ENCODE measurements at places on chromosomes 6 and 20.

GRCh38 chr6:98333273-98333672 lies 501.1 kb upstream of the POU3F2 start:
- DNase-seq: no peak

GRCh38 chr6:138979813-138980668 lies 8.0 kb downstream of the REPS1 start:
- DNase-seq: no peak

GRCh38 chr6:160180706-160181105 lies 59.1 kb downstream of the SLC22A1 start:
- DNase-seq: no peak

GRCh38 chr20:18321316-18321715 lies 33.0 kb downstream of the ZNF133 start:
- no peak for DNase-seq

GRCh38 chr6:26459023-26459810 lies 1.5 kb downstream of the BTN2A1 start:
- no peak for DNase-seq

GRCh38 chr6:166588691-166589336 lies 2.3 kb upstream of the RAMACL start:
- DNase-seq: no peak

DNA sequence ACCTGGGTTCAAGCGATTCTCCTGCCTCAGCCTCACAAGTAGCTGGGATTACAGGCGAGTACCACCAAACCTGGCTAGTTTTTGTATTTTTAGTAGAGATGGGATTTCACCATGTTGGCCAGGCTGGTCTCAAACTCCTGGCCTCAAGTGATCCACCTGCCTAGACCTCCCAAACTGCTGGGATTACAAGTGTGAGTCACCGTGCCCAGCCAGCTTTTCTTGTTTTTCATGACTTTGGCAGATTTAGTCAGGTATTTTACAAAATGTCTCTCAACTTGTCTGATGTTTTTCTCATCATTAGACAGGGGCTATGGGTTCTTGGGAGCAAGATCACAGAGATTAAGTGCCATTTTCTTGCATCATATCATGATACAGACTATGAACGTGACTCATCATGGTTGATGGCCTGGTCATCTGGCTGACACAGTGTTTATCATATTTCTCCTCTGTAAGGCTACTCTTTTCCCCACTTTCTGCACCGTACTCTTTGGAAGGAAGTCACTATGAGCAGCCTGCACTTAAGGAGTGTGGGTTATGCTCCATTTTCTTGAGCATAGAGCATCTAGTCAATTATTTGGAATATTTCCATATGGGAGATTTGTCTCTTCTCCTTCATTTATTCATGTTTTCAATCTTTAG lies 67.8 kb downstream of the RNF182 start:
- no peak for DNase-seq

- no peak for DNase-seq
Measured at GRCh38 chr6:152147269-152147668, 339.8 kb downstream of the ESR1 start.

DNA sequence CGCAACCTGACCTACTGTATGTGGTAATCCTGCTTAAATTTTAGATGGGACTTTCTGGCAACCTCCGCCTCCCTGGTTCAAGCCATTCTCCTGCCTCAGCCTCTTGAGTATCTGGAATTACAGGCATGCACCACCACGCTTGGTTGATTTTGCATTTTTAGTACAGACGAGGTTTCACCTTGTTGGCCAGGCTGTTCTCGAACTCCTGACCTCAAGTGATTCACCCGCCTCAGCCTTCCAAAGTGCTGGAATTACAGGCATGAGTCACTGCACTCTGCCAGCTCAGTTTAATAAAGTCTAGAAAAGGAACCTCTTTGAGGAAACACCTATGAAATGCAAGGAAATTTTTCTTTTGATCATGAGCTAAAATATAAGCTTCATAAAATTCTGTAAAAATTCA lies 9.0 kb upstream of the PLCB4 start:
- no peak for DNase-seq

GRCh38 chr6:142429195-142429594 lies 127.4 kb downstream of the ADGRG6 start:
- no peak for DNase-seq

GRCh38 chr20:59439243-59439642 lies 138.8 kb downstream of the EDN3 start:
- DNase-seq: no peak

DNA sequence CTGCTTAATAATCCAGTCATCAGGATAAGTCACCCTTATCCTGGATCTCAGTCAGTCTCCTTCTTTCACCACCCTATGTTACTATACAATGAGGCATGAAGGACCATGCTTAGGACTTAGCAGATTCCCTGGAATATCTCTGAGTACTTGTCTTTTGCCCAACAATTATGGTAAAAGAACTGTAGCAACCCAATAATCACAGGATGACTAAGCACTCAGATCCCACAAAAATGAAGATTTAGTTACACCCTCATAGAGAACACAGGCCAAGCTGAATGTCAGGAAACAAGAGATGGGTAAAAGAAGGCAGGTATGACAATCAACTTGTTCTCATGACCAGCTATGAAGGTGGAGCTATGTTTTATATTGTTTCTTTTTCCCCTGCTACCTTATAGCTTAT lies 91.4 kb downstream of the EDN1 start:
- DNase-seq: no peak

DNA sequence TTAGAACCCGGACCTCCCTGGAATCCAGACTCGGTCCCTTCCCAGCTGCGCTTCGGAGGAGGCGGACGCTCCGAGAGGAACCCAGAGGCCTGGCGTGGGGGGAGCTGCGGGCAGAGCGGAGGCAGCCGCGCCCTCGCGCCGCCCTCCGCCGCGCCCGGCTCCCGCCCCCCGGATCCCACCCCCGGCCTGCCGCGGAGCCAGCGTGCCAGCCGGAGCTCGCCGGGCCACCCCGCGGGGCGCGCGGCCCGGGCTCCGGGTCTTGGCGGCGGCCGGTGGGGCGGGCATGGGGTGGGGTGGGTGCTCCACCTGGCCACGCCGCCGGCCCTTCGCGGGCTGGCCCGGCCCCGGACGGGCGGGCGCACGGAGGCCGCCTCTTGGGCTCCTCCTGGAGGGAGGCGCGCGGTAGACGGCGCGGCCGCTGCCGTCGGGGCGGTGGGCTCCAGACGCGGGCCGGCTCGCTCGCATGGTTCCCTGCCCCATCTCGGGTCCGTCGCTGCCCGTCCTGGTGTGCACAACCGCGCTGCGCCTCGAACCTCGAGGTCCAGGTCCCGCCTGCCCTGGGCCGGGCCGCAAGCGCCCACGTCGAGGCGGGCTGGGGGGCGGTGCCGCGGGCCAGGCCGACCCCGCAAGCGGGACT lies 592 bp upstream of the CDYL start:
- DNase-seq: no peak

DNA sequence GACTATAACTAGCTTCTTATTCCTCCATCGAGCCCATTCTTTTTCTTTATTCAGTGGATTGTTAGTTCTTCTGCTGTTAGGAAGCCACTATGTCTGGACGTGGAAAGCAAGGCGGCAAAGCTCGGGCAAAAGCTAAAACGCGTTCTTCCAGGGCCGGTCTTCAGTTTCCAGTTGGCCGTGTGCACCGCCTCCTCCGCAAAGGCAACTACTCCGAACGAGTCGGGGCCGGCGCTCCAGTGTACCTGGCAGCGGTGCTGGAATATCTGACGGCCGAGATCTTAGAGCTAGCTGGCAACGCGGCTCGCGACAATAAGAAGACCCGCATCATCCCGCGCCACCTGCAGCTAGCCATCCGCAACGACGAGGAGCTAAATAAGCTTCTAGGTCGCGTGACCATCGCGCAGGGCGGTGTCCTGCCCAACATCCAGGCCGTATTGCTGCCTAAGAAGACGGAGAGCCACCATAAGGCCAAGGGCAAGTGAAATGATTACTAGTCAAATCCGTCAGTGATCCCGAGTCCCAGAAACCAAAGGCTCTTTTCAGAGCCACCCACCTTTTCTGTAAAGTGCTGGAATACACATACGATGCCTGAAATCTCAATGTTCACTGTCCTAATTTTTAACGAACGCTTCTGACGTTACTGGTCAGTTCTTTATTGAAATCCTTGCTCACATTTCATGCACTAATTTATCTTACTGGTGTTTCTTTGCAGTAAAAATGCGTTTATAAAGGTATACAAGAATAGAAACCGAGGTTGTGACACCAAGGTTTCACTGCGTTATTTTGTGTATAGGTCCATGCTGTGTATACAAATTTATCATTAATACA lies 129.9 kb downstream of the HFE start:
- DNase-seq: peak; percentile 76

- DNase-seq: no peak
Measured at GRCh38 chr20:52410731-52411234, 219.2 kb upstream of the ZFP64 start.

- no peak for DNase-seq
Measured at GRCh38 chr6:159679091-159680077, 13.7 kb downstream of the SOD2 start.

GRCh38 chr6:119090256-119090655 lies 11.8 kb upstream of the FAM184A start:
- DNase-seq: no peak

DNA sequence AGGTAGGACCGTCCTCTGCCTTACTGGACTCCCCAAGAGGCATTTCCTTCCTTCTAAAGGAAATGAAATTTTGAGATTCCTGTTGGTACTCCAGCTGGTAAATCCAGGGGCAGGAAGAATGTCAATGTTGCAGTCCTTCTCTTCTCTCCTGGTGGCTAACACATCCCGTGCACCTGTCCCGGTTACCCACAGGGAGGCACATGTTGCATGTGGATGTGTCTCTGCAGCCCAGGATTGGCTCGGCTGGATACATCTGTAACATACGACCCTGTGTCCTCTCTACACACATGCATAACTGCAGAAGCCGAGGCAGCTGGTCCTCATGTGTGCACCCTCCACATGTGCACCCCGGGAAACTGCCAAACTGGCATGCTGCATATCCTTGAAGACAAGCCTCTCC lies 1.3 kb upstream of the LRFN2 start:
- DNase-seq: no peak

- DNase-seq: no peak
Measured at GRCh38 chr6:55473722-55474121, 105.3 kb downstream of the HMGCLL1 start.

- DNase-seq: no peak
Measured at GRCh38 chr6:14730654-14731053, 515.2 kb upstream of the JARID2 start.

DNA sequence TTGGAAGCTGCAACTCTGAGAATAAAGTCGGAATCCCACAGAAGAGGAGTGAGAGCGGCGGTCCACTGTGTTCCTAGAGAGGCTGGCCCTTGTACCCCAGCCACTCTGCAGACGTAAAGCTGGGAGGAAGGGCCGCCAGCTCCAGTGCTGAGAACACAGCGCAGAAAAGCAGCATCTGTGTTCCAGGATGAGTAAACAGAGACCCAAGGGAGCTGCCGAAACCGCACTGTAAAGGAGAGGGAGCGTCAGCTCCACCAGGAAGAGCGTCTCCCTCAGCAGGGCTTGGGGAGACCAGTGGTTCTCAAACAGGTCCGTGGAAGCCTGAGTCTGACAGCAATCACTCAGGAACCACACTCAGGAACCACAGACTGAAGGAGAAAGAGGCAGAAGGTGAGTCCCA lies 134.0 kb downstream of the WDR27 start:
- no peak for DNase-seq

DNA sequence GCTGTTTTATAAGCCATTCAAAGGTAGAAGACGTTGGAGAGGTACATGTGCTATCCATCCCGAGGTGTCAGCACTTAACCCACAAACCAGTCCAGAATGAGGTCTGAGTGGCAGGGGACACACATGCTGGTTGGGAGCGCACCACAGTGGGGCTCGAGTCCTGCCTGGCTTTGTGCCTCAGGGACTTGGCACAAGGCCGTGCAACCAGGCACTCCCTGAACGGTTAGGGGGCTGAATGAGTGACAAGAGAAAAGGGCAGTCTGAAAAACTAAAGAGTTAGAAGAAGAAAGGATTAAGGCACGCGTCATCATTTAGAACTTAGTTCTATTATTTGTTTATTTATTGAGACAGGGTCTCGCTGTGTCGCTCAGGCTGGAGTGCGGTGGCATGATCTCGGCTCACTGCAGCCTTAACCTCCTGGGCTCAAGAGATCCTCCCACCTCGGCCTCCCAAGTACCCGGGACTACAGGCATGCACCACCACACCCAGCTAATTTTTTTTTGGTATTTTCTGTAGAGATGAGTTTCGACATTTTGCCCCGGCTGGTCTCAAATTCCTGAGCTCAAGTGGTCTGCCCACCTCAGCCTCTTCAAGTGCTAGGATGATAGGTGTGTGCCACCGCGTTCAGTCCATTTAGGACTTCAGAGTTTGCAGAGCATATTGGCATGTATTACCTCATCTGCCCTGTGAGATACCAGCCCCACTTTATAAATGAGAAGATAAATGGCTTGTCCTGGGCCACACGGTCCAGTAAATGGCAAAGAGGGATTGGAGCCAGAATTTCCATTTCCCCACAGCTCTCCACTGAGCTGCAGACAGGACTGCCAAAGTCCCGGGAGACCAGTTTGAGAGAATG lies 47.4 kb upstream of the IRF4 start:
- no peak for DNase-seq

GRCh38 chr20:48849299-48849698 lies 21.5 kb upstream of the PREX1 start:
- DNase-seq: no peak

- no peak for DNase-seq
Measured at GRCh38 chr6:123332070-123332469, 304.7 kb downstream of the TRDN start.

DNA sequence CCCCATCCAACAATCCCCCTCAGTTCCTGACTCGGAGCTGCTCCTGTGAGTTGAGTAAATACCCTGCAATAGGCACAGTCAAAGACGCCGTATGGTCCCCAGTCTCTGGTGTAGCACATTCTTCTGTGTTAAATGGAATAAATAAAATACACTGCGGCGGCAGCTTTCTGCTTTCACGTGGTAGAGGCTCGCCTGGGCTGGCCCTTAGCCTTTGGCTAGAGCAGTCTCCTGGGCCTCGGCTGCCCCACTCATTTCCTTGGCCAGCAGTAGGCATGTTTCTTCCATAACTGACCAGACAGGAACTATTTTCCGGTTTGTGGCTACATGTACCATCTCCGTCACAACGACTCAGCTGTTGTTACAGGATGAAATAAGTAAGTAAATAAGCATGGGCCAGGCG lies 20.7 kb downstream of the SERPINB6 start:
- no peak for DNase-seq

DNA sequence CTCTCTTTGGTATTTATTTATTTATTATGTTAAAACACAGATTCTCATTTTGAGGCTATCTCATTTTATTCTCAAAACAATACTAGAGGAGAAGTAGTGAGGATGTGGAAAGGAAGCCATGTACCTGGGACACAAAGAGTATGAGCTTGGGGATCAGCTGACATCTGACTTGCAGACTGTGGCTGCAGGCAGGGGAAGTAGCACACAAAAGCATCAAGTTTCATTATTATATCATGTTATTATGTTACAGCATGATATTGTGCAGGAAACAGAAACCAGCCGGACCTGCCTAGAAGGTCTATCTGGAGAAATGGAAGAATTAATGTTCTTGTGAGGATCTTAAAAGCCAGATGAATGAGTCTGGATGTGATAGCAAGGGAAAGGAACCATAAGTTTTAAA lies 248.2 kb downstream of the KHDC1L start:
- DNase-seq: no peak

All from occipital lobe (tissue), 3 donors.